Vagina (tissue), 2 donors: ENCODE measurements at places on chromosomes 12 and 14.

DNA sequence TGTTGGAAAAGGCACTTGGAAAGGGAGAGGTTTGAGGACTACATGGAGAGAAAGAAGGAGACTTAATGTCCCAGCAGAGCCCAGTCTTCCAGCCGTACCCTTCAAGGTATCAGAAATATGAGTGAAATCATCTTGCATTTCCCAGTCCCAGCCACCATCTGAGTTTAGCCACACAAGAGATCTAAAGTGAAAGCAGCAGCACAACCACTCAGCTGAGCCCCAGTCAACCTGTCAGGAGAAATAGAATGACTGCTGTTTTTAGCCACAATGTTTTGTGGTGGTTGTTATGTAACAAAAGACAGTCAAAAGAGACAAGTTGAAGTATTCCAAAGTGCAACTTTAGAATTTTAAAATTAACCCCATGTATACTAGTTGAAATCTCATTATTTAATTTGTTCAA, 28.0 kb downstream of the DERA start:
- DNase-seq = no peak

DNA sequence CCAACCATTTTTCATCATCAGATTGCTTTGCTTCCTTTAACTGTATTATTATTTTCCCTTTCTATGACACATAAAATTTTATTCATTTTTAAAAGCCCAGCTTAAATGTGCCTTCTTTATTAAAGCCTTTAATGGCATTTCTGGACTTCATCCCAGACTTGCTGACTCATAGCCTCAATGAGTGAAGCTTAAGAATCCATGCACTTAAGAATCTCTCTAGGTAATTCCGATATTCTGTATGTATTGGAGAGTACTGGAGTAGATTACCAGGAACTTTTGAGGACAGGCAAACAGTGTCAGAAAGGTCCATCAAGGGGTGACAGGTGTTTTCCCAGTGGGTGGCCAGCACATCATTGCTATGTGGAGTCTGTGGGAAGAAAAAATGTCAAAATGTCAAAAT, 107.9 kb downstream of the PTPRQ start:
- no peak for DNase-seq

- no peak for DNase-seq
Observed at GRCh38 chr12:23342407-23342806, 607.1 kb downstream of the SOX5 start.

DNA sequence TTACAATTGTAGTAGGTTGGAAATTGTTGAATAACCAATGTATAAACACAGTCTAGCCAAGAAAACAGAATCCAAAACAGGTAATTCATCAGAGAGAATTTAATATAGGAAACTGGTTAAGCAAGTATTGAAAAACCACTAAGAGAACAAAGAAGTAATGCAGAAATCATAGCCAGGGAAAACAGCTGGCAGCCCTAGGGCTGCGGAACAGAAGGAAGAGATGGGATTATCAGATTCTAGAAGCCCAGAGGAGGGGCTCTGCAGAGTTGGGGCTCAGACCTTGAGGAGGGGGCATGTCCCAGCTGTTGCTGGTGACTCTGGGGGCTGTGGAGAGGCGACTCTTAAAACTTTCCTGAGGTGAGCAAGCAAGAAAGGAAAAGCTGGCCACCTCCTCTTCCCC, 49.4 kb downstream of the CD9 start:
- no peak for DNase-seq

- DNase-seq = no peak
Observed at GRCh38 chr12:84643993-84644392, 268.6 kb downstream of the SLC6A15 start.
